ENCODE measurements at places on chromosomes 3 and 15.

- no peak for DNase-seq
Observed at GRCh38 chr15:61081027-61081322, 148.1 kb downstream of the RORA start.

- peak; percentile 64 for DNase-seq
Observed at GRCh38 chr3:39447637-39448483, 19.6 kb upstream of the MOBP start.

- DNase-seq, result no peak
Observed at GRCh38 chr3:55631766-55632331, 144.7 kb upstream of the WNT5A start.

GRCh38 chr3:144128108-144128892, 156.7 kb downstream of the DIPK2A start:
- no peak for DNase-seq

DNA sequence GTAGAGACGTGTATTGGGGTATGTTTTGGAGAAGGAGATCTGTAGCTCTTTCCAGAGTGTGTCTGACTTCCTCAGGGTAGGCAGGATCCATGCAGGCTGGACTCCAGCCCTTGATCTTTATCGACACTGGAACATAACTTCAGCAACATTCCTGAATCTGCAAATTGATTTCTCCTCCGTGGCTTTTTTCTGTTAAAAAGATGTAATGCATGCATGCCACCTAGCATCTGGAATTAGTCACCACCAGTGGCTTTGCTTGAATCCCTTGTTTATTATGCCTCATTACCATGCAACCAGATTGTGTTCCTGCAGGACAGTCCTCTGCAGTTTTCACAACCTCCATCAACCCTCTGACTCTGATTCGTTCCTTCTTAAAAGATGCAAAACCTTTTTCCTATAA, 86.1 kb downstream of the CCNL1 start:
- DNase-seq, result no peak

- no peak for DNase-seq
Observed at GRCh38 chr15:70018646-70019600, 78.8 kb downstream of the TLE3 start.

Measured in CD4-positive, alpha-beta T cell treated with Interleukin-6 at 100 ng/mL for 8 hours (primary cell).